Ascending aorta (tissue), 2 donors: ENCODE measurements at places on chromosomes 3 and 15.

DNA sequence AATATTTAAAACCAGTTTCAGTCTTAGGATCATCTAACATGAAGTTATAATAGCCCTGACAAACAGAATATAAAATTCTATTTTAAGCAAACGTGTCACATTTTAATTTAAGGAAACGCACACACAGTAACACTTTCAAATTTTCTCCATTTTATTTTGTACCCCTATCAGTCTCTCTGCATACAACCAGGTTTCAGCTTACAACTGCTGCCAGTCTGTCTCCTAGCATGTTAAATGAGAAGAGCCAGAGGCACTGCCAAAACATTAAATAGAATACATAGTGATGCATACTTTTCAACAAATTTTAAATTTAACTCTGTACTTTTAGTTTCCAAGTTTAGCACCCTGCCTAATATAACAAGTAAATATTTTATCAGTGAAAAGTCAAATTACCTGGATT lies 60.8 kb downstream of the UACA start:
- DNase-seq, result no peak

DNA sequence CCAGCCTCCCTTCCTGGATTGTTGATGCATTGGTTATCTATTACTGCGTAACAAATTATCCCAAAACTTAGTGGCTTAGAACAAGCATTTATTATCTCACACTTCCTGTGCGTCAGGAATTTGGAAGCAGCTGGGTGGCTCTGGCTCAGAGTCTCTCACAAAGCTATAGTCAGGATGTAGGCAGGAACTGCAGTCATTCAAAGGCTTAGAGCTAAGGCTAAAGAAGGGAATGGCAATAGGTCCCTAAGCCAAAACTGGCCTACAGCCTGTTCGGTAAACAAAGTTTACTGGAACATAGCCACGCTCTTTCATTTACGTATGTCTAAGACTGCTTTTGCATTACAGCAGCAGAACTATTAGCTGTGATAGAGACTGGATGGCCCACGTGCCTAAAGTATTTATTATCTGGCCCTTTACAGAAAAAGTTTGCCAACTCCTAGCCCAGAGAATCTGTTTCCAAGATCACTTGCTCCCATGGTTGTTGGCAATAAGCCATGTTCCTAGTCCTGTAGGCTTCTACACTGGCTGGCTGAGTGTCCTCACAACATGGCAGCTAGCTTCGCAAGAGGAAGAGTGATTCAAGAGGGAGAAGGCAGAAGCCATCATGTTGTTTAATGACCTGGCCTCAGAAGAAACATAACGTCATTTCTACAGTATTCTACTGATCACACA lies 132.4 kb downstream of the SNRK start:
- no peak for DNase-seq

GRCh38 chr15:25235391-25235790 lies 203.4 kb downstream of the UBE3A start:
- no peak for DNase-seq

DNA sequence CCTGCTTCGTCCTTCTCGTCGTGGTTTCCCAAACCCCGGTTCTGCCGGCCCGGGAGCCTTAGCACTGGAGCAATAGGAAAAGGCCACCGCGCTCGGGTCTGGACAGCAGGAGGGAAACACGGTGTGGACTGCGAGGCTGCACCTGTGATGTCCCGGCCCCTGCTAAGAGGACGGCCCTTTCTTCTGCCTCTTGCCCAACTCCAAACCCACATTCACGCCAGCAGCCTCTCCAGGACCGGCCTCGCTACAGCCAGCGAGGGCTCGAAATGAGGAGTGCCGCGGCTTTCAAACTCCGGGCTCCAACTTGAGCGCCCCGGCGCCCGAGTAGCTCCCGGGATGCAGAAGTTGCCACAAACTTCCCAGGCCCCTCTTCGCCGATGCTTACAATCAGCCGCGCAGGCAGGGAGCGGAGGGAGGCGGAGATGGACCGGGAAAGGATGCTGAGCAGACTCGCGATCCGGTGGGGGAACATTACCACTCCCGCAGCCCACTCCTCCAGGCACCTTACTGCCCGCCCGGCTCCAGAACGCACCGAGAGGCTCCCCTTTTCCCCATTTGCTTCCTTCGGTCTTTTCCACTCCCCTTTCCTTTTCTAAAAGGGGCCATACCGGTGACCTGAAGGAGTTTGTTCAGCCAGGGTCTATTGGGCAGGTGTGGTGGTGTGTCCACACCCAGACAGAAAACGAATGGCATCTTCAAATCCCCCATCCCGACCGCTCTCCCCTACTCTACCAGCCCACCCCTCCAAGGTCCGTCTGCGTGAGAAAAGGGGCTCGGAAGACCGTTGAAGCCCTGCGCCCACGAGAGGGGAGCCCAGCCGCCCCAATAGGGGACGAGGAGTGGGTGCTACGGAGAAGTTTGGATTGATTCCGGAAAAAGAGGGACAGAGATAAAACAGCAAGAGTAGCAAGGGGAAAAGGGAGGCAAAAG lies 18.8 kb upstream of the SATB1 start:
- DNase-seq, result peak; percentile 64

- DNase-seq, result no peak
Observed at GRCh38 chr3:111728566-111728935, 130.5 kb upstream of the PHLDB2 start.

- DNase-seq, result no peak
Observed at GRCh38 chr3:137012097-137012501, 54.3 kb downstream of the IL20RB start.

- no peak for DNase-seq
Observed at GRCh38 chr15:84781495-84781894, 33.1 kb downstream of the ZNF592 start.

DNA sequence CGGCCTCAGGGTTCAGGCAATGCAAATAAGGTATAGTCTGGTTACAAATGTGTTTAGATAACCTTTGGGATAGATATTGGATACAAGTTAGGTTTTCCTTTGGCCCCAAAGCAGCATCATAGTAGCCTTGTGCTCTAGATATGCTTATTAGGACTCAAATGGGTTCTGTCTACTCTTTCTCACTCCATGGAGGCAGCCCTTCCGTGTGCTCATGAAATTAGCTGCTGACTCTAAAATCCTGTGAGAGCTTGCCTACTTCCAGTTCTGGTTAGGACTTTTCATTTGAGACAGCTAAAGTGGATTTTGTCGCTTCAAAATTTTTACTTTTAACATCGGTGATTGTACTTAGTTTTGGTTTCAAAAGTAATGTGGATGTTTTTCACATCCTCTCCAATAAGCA lies 1.6 kb downstream of the CDV3 start:
- no peak for DNase-seq

- DNase-seq, result no peak
Observed at GRCh38 chr15:39931615-39932014, 2.3 kb upstream of the EIF2AK4 start.

DNA sequence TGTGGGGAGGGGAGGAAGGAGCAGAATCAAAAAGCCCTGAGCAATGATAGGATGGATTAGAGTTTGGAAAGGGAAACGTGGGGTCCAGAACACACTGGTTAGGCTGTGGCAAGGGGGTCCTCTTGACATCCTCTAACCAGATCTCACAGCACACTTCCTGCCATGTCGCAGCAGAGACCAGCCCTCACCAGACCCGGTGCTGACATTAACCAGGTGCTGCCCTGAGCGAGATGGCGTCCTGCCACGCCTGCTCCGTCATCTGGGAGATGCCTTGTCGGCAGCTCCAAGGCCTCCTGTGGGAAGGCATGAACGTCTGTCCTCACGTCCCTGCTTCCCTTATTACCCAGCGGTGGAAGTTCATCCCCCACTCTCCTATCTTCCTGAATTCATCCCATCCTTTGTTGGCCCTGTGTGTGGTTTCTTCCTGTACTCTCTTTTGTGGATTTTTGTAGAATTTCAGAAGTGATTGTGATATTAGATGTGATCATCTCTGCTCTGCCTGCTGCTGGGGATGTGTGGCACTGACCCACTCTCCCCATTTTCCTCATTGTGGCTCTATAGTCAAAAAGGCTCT lies 29.4 kb upstream of the MYZAP start:
- DNase-seq, result no peak

DNA sequence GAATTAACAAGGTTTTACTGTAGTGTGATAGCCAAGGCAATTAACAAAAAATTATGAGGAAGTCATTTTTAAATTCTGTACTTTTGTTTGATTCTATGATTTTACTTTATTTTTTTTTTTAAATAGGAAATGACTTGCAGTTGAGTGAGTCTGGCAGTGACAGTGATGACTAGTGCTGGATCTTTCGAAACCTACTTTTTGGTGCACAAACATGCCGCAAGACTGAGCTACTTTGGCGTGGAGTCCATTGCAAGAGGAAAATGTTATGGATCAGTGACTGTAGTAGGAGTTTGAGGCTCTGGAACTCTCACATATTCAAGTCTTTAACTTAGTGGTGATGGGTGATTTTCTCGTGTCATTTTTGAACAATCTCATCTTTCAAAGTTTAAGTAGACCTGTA lies 11.6 kb downstream of the EAF1 start:
- peak; percentile 53 for DNase-seq

GRCh38 chr3:16417945-16418739 lies 95.4 kb downstream of the RFTN1 start:
- no peak for DNase-seq

- DNase-seq, result no peak
Observed at GRCh38 chr15:87710406-87710805, 546.1 kb downstream of the NTRK3 start.

DNA sequence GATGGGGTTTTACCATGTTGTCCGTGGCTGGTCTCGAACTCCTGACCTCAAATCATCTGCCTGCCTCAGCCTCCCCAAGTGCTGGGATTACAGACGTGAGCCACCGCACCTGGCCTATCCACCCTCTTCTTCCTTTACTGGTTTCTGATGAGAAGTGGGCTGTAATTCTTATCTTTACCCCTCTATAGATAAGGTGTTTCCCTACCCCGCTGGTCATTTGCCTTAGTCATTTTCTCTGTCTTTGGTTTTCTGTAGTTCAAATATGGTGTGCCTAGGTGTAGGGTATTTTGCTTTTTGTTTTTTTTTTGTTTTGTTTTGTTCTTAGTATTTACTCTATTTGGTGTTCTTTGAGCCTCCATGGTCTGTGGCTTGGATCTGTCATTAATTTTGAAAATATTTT lies 41.3 kb downstream of the APBA2 start:
- DNase-seq, result no peak

- DNase-seq, result no peak
Observed at GRCh38 chr3:171039674-171040073, 13.2 kb upstream of the SLC2A2 start.

DNA sequence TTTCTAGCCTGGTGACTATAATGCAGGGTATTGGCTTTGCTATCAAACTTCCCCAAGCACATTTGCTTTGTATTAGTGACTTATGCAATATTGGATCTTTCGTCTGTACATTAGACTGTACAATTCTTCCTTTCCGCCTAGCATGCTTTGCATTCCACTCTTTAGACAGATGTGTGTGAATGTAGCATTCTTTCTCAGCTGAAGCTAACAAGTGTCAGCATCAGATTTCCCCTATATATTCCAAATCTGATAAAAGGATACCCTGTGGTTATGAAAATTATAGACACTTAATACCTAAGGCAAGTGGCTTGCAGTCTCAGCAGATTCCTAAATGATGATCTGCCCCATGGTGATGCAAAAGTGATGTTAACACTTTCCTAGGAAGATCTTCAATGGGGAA lies 360.1 kb downstream of the CNTN4 start:
- no peak for DNase-seq

GRCh38 chr3:136562026-136562425 lies 190.2 kb downstream of the STAG1 start:
- DNase-seq, result no peak

- DNase-seq, result no peak
Observed at GRCh38 chr3:10335871-10336622, 15.1 kb upstream of the SEC13 start.

DNA sequence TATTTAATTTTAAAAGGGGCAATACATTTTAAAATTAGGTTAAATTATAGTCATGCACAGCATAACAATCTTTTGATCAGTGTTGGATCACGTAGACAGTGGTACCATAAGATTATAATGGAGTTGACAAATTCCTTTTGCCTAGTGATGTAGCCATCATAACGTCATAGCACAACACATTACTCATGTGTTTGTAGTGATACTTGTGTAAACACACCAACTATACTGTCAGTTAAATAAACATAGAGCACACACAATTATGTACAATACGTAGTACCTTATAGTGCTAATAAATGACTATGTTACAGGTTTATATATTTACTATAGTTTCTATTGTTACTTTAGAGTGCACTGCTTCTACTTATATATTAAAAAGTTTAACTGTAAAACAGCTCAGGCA lies 31.2 kb downstream of the FOXB1 start:
- DNase-seq, result no peak

GRCh38 chr3:193046371-193046770 lies 128.7 kb upstream of the MB21D2 start:
- no peak for DNase-seq

GRCh38 chr3:46509661-46510187 lies 11.9 kb downstream of the RTP3 start:
- no peak for DNase-seq

DNA sequence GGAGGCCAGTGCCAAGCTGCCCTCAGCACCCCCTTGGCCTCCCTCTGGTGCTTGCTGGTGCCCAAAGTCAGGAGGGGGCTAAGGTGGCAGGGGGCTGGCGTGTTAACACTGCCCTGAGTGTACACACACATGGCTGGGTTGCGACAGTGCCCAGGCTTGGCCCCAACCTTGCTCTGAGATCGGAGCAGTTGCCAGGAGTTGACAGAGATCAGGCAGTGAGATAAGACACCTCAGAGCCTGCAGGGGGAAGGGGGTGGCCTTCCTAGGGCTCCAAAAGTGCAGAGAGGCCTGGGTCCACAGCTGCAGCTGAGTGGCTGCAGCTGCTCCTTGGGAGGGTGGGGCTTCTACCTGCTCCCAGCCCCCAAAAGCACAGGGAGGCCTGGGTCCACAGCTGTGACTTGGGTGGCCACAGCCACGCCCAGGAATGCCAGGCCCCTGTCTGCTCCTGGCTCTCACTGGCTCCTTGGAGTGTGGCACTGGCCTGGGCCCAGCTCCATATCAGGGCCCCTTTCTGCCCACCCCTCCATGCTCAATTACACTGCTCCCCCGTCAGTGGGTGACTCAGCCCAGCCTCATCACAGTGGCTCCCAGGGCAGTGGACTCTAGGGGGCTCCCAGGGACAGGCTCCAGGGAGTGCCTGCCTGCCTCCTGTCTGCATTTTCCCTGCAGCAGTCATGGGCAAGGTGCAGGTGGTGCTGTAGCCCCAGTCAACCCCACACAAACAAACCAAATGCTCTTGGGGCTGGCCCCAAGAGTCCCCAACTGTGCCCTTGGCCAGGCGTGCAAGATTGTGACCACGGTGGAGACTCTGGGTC lies 56.4 kb upstream of the C15orf39 start:
- DNase-seq, result no peak

- DNase-seq, result no peak
Observed at GRCh38 chr3:25683882-25684281, 19.2 kb upstream of the TOP2B start.

- DNase-seq, result peak; percentile 13
Observed at GRCh38 chr15:71128939-71129562, 13.8 kb downstream of the THSD4 start.

DNA sequence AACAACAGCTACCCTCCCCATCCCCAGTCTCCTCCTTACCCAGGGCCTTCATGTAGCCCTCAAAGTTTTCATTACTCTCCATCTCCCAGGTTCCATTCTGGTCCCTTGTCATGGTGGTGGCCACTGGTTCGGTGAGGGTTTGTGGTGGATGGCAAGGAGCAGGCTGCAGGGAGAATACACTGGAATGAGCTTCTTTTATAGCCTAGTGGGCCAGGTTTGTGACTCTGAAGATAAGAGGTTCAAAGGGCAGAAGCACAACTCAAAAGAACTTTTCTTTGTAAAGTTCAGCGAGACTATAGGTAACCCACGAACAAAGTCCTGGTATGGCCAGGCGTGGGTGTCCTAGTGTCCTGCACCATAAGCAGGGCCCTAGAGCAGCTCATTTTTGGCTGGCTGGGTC lies at the start of gene RBP2:
Gene RBP2, minus strand, starts transcription at position 169 of the 400 bp plus-strand sequence. Its CDS starts 57 bp downstream, at position 112.
- DNase-seq, result no peak
